ENCODE measurements at places on chromosomes 13 and 19. TPM values are rescaled to one million over a fixed set of nuclear protein-coding genes. Genes with fewer than 3 reads are reported as not detected.

TMEM59L gene
- 2.5 TPM for polyA plus RNA-seq

PRSS57 gene
- 0.18 TPM for polyA plus RNA-seq

GARRE1 gene
- 35.6 TPM for polyA plus RNA-seq

RPL13A gene
- 2,088 TPM for polyA plus RNA-seq

NDUFS7 gene
- 40.2 TPM for polyA plus RNA-seq

FPR3 gene
- 0.20 TPM for polyA plus RNA-seq

GAPDHS gene
- polyA plus RNA-seq = not detected

CYP2A7 gene
- polyA plus RNA-seq = 0.40 TPM

GRIK5 gene
- polyA plus RNA-seq = 26.3 TPM

SIGLEC11 gene
- 4.1 TPM for polyA plus RNA-seq

CAMSAP3 gene
- 18.9 TPM for polyA plus RNA-seq

ZNF737 gene
- polyA plus RNA-seq = 43.1 TPM

KLK13 gene
- 0.76 TPM for polyA plus RNA-seq
